ENCODE measurements at places on chromosomes 2 and 18.

- DNase-seq = no peak
Measured at GRCh38 chr2:233479616-233480489, 86.7 kb downstream of the USP40 start.

- DNase-seq = no peak
Measured at GRCh38 chr2:187686416-187687024, 132.3 kb upstream of the TFPI start.

DNA sequence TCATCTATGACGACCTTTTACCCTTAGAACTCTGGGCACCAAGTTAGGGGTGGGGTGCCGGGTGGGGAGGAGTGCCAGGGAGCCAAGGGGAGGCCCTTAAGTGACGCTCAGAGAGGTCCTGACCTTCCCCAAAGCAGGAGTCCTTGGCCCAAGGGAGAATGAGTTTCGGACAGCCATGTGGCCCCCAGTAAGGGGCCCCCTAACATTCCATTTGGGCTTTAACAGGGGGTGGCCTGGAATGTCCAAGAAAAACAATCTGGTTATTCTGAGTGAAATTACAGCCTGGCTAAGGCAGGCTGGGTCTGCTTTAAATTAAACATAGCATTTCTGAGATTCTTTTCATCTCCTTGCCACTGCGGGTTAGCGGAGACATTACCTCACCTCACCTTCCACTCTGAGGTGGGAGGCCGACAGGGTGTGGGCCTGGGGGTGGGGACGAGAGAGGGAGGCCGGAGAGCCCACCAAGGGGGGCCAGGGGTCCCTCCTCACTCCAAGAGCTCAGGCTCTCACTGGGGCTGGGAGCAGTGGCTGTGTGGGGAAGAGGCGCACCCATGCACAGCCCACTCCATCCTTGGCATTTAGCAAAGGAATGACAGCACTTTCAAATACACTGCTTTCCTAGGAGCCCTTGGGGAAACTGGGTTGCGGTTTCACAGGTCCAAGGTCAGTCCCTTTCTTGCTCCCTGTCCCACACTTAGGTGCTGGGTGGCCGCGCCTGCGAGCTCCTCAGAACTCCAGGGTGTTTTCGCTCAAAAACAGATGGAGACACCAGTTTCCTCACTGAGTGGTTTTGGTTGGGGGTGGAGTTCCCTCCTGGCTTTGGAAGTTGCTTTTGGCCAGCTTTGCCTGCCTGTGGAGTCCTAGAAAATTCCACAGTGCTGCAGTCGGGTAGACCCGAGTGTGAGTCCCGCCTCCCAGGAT is 107.4 kb downstream of the POLR1A start:
- DNase-seq = no peak

GRCh38 chr18:42807887-42808286 is 307.6 kb downstream of the RIT2 start:
- DNase-seq = no peak

DNA sequence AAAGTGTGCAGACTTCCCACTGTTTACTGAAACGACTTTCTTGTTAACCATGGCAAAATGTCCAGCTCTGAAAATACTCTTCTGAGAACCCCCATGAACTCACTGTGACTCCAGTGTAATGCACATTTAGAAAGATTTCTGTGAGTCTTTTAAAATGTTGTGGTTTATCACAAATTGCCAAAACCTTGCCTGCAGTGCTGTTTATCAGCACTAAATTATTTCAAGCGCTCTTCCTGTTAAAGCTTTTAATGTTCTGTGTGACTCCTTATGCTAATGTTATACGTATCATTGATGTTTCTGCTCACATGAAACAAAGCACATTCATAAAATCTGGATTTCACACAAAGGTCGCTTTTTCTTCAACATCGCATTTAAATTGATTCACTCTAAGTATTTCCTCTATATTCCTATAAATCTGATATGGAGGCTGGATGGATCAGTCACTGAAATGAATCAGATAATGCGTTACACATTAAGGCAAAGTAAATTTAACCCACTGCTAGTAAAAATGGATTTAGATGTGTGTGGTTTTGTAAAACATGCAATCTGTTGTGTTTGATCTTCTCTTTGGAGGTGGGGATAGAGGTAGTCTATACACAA is 521.2 kb downstream of the NYAP2 start:
- no peak for DNase-seq

DNA sequence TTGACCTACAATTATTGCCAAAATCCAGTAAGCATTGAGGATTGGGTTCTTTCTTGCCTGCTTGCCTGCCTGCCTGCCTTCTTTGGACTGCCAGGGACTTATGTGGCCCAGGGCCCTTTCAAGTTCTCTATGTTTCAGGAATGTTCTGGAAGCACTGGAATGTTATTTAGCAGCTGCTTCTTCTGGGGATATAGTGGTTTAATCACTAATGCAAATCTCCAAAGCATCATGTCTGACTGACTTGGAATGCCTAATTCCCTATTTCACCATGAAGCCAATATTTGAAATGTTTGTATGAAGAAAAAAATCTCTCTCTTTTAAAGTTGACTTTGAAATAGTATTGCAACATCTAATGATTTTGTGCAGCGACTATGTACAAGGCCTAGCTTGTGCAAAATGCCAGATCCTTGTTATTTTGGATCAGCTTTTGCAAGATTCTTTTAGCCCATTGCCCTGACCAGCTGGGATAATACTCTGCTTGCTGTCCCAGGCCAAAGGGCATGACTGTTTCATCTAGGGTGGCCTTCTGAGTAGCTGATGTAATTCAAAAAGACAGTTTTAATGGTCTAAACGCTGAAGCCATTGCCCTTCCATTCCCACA is 204.6 kb downstream of the RND3 start:
- DNase-seq = no peak

DNA sequence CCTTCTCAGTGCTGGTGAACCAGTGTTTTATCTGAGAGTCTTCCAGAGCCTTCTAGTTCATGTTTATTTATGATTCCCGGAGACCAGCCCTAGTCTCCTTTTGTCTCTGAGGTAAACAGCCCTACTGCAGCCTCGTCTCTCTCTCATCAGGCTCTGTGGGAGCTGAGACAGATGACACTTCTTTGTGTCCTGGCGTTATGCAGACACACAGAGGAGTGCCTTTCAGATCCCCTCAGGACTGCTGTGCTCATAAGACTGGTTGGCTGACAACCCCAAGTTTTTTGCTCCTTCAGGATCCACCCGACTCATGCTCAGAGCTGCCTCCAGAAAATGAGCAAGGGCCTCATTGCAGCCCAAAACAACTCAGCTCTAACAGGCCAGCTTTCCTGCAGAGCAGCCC is 523.8 kb upstream of the SPHKAP start:
- no peak for DNase-seq

DNA sequence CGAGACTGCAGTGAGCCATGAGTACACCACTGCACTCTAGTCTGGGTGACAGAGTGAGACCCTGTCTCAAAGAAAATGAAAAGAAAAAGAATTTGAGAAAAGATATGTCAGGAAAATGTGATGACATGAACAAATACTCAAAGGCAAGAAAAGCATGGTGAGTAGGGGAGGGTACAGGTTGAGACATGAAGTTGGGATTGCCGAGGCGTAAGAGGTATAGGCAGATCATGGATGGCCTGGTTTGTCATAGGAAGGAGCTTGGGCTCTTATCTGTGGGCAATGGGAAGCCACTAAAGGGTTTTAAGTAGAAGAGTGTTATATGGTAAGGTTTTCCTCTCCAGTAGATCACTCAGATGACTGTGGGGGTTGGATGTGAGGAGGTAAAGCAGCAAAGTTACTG is 32.3 kb downstream of the SPAST start:
- no peak for DNase-seq

GRCh38 chr18:74507927-74508326 is 11.8 kb downstream of the CNDP2 start:
- DNase-seq = no peak

- no peak for DNase-seq
Measured at GRCh38 chr2:160667811-160668210, 174.2 kb upstream of the RBMS1 start.

DNA sequence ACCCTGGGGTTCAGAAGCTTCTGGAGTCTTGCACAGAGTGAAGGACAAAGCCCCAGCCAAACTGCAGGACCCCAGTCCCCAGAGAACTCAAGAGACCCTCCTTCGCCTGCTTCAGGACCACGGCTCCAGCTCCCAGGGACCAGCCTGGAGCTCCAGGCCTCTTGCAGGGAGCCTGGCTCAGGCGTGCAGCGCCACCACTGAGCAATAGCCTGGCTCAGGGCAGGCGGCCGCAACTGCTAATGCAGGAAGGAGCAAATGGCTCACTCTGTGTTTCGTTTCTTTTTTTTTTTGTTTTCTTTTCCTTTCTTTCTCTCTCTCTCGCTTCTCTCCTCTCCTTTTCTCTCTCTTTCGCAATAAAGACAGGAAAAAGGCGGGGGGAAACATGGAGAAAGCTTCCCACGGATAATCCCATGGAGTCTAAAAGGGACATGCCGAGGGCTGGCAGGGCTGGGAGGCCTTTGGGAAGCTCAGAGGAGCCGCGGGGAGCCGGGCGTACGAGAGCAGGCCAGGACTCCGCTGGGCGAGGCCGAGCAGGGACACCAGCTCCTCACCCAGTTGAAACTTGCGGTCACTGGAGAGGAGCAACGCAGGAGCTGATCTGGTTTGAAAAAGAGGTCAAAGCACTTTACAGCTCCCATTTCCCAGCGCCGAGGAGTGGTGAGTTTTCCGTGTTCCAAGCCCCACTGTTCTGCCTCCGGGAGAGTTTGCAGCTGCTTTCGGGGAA is 244.8 kb downstream of the TWIST2 start:
- no peak for DNase-seq

DNA sequence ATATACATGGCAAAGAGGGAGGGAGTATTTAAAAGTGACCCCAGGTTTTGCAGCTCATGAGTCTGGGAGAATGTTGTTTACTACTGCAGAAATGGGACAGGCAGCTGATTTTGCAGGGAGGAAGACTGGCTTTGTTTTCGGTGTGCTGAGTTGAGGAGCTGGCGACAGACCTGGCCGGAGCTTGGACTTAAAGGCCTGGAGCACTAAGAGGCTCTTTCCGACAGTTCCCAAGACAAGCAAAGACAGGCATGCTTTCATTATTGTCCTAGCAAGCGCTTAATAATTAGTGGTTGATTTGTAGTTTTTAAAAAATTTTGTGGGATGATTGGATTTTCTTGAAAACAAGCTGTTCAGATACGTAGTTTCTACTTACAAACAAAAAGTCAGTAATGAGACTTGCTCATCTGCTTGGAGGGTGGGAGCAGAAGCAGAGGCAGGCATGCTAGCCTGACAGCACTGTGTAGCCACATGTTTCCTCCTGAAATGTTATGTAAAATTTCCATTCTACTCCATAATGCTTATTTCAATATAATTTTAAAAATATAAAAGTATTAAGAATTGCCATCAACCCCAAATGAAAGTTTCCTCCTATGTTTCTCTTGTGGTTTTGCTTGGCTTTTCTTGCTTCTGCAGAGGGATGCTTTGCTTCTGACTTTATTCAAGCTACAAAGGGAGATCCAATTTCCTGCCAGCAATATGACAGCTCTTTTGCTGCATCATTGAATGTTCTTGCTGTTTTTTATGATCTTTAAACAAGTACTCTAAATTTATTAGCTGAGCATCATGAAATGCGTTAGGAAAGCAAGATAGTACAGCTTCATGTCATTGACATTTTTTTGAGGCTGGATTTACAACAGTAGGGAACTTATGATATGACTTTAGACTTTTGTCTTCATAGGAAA is 75.8 kb downstream of the PHLPP1 start:
- DNase-seq = no peak

- no peak for DNase-seq
Measured at GRCh38 chr2:234679741-234680687, 183.1 kb upstream of the ARL4C start.

- no peak for DNase-seq
Measured at GRCh38 chr2:45388541-45389100, 222.4 kb downstream of the SRBD1 start.

GRCh38 chr2:189276277-189276676 is 96.7 kb upstream of the COL5A2 start:
- no peak for DNase-seq

- DNase-seq = no peak
Measured at GRCh38 chr2:138762533-138762932, 17.7 kb downstream of the NXPH2 start.

- DNase-seq = peak; percentile 43
Measured at GRCh38 chr2:238158509-238159070, at the start of gene ERFE. Gene ERFE, plus strand, starts transcription at chr2:238158970. Its CDS starts 38 bp downstream, at chr2:238159008.

DNA sequence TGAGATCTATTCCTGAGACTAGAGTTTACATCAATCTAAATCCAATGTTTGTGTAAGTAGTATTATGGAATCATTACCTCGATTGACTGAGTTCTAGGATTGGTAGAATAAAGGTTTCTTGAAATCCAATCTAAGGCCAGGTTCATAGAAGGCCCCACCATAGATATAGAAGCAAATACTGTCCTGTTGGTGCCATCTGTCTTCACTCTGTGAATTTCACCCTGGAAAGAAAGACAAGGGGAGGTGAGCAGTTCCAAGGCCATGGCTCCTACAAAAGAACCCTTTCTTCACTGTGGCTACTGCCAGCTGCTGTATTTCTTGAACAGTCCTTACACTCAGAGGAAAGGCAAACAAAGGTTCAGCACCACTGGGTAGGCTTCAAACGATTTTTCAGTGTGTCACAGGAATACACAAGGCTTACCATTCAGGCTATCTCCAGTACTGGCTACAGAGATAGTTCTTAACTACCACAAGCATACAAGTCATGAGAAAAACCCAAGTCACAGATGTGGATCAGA is 137.0 kb downstream of the LRP2 start:
- no peak for DNase-seq

DNA sequence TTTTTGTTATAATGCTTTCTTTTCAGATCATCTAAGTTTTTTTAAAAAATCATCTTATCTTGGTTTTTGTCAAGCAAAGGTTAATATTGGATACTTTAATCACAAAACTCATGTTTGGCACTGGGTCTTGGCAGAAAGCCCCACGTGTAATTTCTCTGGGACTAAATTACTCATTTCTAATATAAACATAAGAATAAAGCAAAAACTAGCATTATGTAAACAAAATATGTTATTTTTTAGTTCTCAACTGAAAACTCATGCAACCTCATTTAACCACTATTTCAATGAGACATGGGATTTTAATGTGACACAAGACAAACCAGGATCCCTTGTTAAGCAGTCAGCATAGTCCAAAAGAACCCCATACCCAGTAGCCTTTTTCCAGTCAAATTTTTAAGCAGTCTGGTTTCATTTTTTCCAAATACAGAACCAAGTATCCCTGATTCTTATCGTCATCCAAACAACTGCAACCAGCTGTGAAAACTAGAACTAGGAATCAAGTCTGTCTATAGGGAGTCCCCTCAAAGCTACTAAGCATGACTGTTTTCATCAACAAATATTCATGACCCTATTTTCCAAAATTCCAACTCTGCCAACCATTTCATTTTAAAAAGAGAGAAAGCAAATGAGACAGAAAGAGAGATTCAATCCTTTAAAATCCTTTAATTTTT is 27.1 kb downstream of the PID1 start:
- DNase-seq = no peak

- DNase-seq = no peak
Measured at GRCh38 chr2:21794611-21795010, 670.8 kb downstream of the TDRD15 start.

DNA sequence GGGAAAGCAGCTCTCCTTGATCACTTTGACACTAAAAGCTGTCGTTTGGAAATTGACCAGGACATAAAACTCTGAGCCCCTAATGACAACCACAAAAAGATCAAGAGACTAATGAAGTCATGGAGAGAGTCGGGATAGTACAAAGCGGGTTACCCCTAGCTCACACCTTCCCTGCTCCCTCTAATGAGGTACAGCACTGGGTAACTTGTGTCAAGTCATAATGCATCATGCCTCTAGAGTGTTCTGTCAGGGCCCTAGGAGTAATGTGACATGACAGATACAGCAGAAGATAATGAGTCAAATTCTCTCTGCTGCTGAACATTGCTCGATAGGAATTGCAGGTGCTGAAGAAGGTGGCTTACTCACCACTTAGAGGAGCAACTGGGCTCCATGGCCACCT is 130.7 kb downstream of the AQP4 start:
- DNase-seq = no peak

Data from CD4-positive, alpha-beta T cell treated with Interleukin-12 subunit alpha and Interleukin-12 subunit beta, for 1 hour (primary cell).